ENCODE measurements at places on chromosomes 2 and 18.

- no peak for DNase-seq
These were observed 91.1 kb downstream of the CABLES1 start for GRCh38 chr18:23226391-23226790.

GRCh38 chr2:54871457-54872107 lies 148.1 kb downstream of the EML6 start:
- no peak for DNase-seq

DNA sequence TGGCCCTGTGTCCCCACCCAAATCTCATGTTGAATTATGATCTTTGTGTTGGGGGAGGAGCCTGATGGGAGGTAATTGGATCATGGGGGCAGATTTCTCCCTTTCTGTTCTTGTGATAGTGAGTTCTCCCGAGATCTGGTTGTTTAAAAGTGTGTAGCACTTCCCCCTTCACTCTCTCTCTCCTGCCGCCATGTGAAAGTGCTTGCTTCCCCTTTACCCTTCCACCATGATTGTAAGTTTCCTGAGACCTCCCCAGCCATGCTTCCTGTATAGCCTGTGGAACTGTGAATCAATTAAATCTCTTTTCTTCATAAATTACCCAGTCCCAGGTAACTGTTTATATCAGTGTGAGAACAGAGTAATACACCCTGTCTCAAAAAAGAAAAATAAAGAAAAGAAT lies 25.5 kb downstream of the LRRFIP1 start:
- DNase-seq = no peak

DNA sequence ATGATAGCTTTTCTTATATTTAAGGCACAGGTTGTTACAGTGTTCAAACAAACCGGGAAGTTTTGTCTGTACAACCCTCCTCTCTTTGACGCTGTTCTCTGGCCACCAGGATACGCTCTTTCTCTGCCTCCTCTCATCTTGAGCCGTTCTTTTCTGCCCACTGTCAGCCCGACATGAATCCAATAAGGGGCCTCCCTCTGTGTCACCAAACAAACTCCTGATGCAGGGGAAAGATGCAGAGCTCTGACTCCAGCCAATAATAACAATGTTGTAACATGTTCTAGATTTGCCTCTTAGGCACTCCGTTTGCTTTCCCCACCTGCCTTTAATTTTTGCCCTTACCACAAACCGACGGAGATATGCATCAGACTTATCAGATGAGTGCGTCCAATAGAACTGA lies 449.3 kb downstream of the SLC4A3 start:
- peak; percentile 48 for DNase-seq

- DNase-seq = no peak
These were observed 5.2 kb downstream of the IL37 start for GRCh38 chr2:112916145-112916571.

DNA sequence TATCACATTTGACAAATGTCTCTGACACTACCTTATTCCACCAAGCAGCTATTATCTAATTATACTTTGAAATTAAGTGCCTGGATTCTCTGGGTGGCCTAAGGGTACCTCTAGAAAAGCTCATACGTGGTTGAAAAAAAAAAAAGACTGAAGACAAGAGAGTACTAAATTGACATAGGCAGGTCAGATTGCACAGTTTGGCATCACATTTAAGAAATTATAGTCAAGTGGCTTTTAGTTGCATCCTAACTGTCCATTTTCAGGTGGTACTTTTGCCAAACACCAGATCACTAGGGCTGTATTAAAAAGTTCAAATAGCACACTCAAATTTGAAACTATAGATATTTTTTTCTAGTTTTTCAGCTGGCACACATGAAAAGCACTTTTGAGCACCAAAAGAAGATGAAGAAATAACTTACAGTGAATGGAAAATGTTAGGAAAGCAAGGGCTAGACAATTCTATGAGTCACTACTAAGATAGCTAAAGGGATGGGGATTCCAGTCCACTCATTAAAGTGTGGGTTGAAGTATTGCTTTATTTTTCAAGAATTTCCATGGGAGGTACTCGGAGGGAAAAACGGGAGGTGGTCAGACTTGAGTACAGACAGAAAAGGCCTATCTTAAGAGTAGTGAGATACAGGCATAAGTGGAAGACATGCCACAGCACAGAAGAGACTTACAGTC lies 106.5 kb upstream of the COL5A2 start:
- DNase-seq = peak; percentile 85

- peak; percentile 71 for DNase-seq
These were observed 33.1 kb downstream of the CHN1 start for GRCh38 chr2:174971868-174972781.

DNA sequence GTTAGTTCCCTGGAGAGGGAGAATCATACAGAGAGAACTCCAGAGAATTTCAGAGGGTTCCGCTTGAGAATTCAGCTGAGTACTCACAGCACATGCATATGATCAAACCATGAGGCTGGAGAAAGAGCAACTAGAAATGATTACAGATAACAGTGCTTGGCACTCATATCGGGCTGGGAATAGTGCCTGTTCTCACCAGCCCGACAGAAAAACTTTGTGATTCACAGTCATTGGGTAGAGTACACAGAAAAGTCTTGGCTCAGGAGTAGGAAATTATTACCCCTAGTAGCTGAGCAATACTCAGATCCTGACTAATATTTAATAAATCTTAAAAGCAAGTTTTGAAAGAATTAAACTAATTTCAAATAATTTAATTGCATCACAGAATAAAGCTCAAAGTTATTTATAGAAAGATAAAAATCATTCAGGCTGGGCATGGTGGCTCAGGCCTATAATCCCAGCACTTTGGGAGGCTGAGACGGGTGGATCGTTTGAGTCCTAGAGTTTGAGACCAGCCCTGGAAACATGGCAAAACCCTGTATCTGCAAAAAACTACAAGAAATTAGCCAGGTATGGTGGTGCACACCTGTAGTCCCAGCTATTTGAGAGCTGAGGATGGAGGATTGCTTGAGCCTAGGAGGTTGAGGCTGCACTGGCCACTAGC lies 6.8 kb downstream of the WDPCP start:
- no peak for DNase-seq

- peak; percentile 71 for DNase-seq
These were observed 75.2 kb upstream of the C2orf15 start for GRCh38 chr2:99066075-99066958.

- DNase-seq = no peak
These were observed 344 bp upstream of the MRPL33 start for GRCh38 chr2:27771202-27771547.

- DNase-seq = no peak
These were observed 6.9 kb upstream of the DPYSL5 start for GRCh38 chr2:26840937-26841610.

DNA sequence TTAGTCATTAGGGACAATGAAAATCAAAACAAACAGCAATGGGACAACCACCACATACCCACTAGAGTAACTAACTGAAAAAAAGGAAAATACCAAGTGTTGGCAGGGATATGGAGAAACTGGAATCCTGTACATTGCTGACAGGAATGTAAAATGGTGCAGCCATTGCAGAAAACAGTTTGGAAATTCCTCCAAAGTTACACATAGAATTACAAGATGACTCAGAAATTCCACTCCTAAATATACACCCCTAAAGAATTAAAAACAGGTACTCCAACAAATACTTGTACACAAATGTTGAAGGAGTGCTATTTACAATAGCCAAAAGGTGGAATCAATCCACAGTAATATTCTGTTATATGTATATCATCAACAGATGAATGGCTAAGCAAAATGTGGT lies 110.9 kb downstream of the ROCK1 start:
- peak; percentile 40 for DNase-seq

- DNase-seq = no peak
These were observed 252.5 kb downstream of the ETAA1 start for GRCh38 chr2:67649331-67650261.

DNA sequence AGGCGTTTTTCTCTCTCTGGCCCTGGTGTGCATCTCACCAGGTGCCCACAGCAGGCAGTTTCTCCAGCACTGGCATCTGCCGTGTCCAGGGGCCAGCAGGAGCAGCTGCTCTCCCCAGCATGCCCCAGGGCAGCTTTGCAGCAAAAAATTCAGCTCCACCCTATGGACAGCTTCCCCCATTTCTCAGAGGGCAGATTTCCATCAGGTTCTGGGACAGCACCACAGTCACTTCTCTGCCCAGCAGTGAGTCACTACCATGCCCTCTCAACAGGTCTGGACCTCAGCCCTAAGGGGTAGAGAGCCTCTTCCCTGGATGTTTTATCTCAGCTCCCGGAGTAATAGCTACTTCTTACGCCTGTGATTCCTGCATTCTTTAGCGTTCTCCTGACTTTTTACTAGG lies 170.2 kb upstream of the RAB12 start:
- DNase-seq = no peak

GRCh38 chr2:26726228-26726627 lies 33.7 kb downstream of the KCNK3 start:
- no peak for DNase-seq

Measured in HS-5 (cell line).